LHCN-M2 (cell line): ENCODE measurements at places on chromosomes 5 and 9. TPM values are rescaled to one million over a fixed set of nuclear protein-coding genes. Genes with fewer than 3 reads are reported as not detected.
A peak's percentile ranks its signal among the peaks of the same experiment; 100 is the strongest.

PCDHGA6 gene
- total RNA-seq: 0.77 and 0.98 TPM in 2 replicates

MIGA2 gene
- total RNA-seq: 29.1 and 31.4 TPM in 2 replicates

SPATA31C1 gene
- total RNA-seq: not detected in 2 replicates

SOHLH1 gene
- not detected in 2 replicates for total RNA-seq

SAXO1 gene
- 0.06 TPM in 1 of 2 replicates, not detected in the other for total RNA-seq

SURF2 gene
- 25.3 and 29.6 TPM in 2 replicates for total RNA-seq

GGTA1 gene
- total RNA-seq: not detected in 2 replicates

PCDHGB1 gene
- total RNA-seq: 6.8 and 8.1 TPM in 2 replicates

CAVIN4 gene
- 2.2 and 5.2 TPM in 2 replicates for total RNA-seq

GRCh38 chr9:137277329-137278041 is at the start of gene TOR4A:
TSS of gene TOR4A (plus strand) at chr9:137277726. CDS start at chr9:137278690, 964 bp downstream.
- peak; percentile 80 for DNase-seq

GRCh38 chr5:74205767-74206578 is 434.6 kb downstream of the ENC1 start:
- DNase-seq: peak; percentile 61

- DNase-seq: peak; percentile 77
Observed at GRCh38 chr9:37617832-37618231, 25.4 kb upstream of the TOMM5 start.

- DNase-seq: no peak
Observed at GRCh38 chr5:34449639-34450038, 206.5 kb upstream of the RAI14 start.

DNA sequence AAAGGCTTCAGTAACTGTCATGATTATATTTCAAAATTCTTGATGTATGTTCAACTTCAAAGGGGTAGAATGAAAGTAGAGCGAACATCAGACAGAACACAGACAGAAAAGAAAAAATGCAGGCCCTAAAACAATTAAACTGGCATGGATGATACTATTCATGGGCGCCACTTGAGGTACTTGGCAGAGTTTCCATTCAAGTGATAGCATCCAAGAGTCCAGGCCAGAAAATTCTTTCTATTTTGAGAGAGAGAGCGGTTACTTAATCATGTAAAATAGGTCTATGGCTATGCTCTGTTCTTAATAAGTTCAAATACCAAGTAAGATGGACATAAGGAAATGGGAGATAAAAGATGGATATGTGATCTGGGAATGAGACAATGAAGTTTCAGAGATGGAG is 21.4 kb upstream of the PRR16 start:
- no peak for DNase-seq

DNA sequence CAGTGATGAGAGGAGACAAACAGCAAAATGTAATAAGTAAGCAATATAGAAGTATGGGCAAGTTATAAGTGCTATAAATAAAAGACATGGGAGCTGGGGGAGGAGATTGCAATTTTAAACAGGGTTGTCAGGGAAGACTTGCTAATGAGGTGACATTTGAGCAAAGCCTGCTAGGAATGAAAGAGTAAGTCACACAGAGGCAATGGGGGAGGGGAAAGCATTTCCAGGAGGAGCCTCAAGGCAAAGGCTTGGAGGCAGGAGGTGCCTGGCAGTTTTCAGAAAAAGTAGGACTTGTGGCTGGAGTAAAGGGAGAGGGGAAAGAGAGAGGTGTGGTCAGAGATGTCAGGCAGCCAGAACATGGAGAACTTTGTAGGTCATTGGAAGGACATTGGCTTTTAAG is 124.4 kb upstream of the NMUR2 start:
- no peak for DNase-seq

GRCh38 chr5:78929833-78930232 is 55.3 kb downstream of the ARSB start:
- DNase-seq: no peak

DNA sequence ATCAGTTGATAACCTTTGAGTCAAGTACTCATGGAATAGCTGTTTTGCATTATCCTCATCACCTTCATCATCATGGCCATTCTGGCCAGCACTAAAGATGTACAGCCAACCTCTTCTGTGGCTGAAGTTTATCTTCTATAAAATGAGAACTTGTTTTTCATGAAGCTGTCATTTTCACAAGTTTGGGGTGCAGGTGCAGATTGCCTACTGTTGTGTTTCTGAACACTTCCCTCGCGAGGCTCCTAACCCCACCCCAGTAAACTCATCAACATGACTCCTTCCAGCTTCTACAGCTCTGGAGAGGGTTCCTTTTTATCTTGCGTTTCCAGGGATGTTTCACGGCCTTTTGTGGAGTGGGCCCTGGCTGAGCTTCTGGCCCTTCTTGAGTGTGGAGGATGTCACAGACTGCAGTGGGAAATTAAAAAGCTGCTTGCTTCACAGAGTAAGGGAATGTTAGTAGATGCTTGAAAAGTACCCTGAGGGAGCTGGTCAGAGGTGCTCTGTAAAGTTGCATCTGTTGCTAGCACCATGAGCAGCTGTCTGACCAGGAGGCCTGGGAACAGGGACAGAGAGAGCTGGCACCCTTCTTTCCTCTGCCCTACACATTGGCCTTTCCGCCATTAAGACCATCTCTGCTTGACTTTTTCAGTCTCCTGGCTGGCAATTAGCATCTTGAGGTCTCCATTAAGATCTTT is 24.9 kb downstream of the SYK start:
- no peak for DNase-seq

DNA sequence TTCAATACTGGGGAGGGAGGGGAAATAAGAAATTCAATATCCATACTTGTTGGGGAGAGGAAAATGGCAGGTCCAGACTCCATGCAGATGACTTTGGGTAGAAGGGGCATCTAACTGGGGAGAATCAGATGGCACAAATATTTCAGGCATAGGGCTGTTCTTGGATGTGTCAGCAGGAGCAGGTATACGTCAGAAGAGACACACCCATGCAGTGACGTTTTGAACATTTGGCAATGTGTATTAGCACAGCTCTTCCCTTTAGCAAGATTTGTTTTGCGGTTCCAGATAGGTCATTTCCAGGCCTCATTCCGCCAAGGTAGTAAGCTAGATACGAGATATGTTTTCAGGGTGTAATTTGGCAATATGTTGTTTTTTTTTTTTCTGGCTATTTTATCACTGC is 187.2 kb upstream of the CDH10 start:
- DNase-seq: no peak

GRCh38 chr9:70362952-70363351 is 51.5 kb downstream of the KLF9 start:
- DNase-seq: peak; percentile 26

DNA sequence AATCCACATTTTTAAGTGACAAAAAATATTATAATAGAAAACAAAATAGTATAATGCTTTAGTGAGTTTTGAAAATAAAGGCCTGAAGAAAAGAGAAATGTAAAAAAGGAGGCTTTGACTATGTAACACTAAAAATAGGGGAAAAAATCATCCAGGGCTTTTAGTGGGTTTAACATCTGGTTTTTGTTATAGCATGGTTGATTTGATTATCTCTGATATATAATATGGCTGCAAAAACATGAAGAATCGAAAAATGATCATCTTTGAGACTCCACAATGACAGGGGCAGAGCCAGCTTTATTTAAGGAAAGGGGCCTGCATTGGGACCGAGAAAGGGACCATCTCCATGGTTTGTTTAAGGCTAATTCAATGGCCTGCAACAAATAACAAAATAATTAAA is 393.8 kb downstream of the PLK2 start:
- DNase-seq: no peak

DNA sequence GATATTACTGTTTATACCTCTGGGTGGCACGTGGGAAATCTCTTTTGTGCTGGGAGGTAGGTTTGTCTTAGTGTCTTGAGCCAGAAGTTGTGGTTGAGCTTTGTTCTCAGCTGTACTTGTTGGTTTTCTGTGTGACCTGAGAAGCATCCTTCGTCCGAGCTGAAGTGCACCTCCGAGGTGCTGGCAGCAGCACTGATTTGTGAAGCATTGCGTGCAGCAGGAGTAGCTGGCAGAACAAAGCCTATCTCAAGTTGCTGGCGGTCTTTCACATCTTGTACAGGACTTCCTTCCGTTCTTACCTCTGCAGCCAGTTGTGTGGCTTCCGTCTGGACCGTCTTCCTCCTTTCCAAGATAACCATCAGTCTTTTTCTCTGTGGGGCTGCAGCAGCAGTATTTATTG is 4.3 kb downstream of the PRRC2B start:
- DNase-seq: no peak

GRCh38 chr9:6243746-6244145 is 28.1 kb downstream of the IL33 start:
- DNase-seq: peak; percentile 27

DNA sequence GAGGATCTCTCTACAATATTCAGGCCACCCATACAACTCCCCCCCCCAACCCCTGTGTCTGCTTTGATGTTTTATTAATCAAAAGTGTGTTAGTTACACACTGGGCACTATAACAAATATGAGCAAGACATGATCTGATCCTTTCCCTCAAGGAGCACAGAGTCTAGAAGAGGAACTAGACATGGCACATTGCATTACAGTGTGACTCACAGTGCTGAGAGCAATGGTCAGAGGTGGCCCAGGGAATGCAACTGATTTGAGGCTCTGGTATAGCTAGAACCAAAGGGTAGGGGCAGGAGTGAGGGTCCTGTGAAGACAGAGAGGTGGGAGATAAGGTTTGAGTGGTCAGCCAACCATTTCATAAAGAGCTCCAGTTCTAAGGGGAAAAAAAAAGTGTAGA is 539.2 kb downstream of the ACTL7B start:
- DNase-seq: no peak

DNA sequence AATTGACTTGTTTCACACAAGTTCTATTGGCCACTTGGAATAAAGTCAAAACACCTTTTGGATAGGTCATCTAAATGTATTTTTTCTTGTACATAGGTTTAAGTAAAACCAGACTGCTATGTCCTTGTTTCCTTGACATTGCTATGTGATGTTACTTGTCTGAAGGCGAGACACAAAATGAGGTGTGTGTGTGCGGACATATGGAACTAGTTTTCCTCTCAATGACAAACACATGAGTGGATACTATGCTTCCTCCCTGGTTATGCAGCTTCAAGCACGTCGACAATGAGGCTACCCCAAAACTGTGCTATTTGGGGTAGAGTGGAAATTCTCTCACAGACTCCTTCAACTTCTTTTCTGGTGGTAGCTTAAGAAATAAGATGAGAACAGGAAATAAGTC is 276.8 kb downstream of the GAS1 start:
- DNase-seq: no peak

DNA sequence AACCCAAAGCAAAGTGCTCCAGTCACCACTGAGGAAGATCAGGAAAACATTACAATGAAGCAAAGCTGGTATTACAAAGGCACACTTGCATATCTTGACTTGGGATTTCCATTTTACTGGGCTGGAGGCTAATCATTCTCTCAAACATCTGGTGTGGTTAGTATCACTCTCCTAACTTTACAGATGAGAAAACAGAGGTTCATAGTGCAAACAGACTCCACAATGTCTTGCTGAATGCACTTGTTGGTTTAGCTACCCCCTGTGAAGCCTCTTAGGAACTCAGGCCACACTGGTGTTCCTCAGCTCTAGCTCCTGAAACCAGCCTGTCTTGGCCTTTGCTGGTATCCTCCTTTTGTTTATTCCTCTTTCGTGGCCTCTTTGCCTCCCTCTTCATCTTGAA is 29.5 kb upstream of the SMAD5 start:
- DNase-seq: no peak

- no peak for DNase-seq
Observed at GRCh38 chr9:127876764-127877562, 512 bp downstream of the AK1 start.

DNA sequence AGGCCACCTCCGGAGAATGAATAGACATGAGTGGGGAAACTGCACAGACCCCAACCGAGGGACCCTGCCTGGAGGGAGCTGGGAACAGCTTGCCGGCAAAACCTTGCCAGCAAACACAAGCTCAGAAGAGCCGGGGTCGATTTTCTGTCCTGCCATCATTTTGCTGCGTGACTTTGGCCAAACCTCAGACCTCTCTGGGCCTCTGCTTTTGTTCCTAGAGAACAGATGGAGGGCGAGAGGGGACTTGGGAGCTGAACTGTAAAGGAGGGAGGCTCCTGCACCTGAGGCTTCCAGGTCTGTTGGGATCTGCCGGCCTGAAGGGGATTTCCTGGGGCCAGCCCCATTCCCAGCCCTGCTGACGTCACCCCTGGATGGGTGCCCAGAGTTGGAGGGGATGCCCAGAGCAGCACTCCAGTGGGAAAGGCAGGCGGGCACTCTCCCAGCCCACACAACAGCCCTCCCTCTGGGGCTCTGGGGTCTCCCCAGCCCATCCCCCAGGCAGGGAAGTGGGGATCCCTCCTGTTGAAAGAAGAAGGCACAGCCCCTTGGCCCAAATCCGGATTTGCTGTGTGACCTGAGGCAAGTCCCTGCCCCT is 40.4 kb upstream of the SYNPO start:
- peak; percentile 20 for DNase-seq

DNA sequence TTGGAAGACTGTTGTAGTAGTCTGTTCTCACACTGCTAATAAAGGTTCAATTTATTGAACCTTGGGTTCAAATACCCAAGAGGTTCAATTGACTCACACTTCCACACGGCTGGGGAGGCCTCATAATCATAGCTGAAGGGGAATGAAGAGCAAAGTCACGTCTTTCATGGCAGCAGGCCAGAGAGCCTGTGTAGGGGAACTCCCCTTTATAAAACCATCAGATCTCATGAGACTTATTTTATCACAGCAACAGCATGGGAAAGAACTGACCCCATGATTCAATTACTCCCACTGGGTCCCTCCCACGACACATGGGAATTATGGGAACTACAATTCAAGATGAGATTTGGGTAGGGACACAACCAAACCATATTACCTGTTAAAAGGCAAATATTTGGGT is 268.2 kb downstream of the TMEM167A start:
- no peak for DNase-seq

DNA sequence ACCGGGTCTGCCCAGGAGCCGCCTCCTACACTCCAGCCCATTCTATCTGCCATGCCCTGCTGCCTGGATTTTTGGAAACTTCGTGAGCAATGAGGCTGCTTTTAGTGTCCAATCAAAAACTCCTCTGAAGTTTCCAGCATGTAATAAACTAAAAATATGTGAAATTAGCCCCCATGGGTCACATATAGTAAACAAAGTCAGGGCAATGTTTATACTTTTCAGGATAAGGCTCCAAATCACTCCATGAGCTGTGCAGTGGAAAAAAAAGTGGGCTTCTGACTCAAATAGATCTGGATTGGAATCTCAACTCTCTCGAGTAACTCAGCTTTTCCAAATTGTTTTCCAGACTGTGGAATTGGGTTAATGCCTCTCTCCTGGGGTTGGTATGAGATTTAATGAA is 68.2 kb downstream of the PIK3R1 start:
- DNase-seq: no peak

GRCh38 chr5:132661231-132662003 is 3.4 kb downstream of the IL13 start:
- DNase-seq: peak; percentile 4

DNA sequence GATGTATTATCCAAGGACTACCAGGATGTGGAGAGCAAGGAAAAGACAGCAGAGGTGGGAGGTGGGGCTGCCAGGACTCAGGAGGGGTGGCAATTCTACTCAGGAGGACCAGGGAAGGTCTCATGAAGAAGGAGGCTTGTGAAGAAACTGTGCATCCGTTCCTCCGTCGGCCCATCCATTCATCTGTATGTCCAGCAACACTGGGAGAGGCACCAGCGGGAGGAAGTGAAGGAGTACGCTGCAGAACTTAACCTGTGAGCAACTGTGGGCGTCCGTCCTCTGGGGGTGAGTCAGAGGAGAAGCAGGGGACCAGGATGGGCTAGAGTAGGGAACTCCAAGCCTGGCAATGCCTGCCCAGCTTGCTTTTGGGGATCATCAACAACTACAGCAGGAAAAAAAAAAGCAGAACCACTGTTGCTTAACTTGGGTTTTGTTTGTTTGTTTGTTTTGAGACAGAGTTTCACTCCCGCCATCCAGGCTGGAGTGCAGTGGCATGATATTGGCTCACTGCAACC is 47.3 kb upstream of the NEURL1B start:
- DNase-seq: no peak
